BE2C (cell line): ENCODE measurements at places on chromosomes 12 and 14.

DNA sequence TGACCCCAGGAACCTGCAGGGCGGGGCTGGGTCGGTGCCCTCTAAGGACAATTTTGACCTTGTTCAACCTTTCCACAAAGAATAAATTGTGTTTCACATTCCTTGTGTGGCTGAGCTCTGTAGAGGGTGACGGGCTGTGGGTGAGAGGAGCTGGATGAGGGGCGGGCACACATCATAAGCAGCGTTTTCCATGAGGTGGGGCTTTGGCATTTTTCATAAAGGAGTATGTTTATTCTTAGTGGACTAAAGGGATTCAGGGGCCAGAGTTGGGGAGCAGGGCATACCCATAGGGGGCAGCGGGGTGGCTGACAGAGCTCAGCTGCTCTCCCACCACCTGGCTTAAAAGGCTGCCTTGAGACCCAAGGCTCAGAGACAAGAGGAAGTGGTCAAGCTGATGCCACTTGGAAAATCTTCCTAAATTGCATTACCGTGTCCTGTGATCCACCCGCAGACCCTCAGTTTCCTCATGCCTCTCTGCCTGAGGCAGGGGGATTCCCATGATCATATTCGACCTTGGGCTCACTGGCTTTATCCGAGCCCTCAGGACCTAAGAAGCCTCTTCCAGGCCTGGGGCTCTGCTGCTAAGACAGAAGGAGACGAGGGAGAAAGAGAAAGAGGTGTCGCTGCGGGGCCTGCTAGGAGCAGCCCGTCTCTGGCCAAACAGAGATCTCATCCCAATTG lies 11.4 kb downstream of the MMP14 start:
- DNase-seq: no peak

- no peak for DNase-seq
Measured at GRCh38 chr12:49543914-49544815, 5.3 kb downstream of the KCNH3 start.

DNA sequence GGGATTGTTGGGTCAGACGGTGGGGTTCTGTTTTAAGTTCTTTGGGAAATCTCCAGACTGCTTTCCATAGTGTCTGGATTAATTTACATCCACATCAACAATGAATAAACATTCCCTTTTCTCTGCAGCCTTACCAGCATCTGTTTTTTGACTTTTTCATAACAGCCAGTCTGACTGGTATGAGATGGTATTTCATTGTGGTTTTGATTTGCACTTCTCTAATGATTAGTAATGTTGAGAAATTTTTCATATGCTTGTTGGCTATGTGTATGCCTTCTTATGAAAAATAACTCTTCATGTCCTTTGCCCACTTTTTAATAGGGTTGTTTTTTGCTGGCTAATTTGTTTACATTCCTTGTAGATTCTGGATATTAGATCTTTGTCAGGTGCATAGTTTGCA lies 140.8 kb upstream of the CNTN1 start:
- DNase-seq: no peak

GRCh38 chr12:118237052-118237665 lies 101.2 kb downstream of the PEBP1 start:
- DNase-seq: no peak

- no peak for DNase-seq
Measured at GRCh38 chr14:96252323-96252998, 3.5 kb upstream of the BDKRB1 start.

GRCh38 chr14:61331992-61332657 lies 10.7 kb downstream of the PRKCH start:
- DNase-seq: no peak
